WTC11 (cell line): ENCODE measurements at places on chromosomes 12 and 14. TPM values are rescaled to one million over a fixed set of nuclear protein-coding genes. Genes with fewer than 3 reads are reported as not detected.

DNA sequence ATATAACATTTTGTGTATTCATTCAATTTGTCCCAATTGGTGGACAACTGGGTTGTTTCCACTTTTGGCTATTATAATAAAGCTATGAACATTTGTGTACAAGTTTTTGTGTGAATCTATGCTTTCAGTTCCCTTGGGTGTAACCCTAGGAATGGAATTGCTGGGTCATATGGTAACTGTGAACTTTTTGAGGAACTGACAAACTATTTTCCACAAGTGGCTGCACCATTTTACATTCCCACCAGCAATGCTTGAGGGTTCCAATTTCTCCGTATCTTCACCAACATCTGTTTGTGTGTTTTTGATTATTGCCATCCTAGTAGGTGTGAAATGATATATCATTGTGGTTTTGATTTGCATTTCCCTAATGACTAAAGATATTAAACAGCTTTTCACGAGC, 13.0 kb downstream of the LPCAT3 start:
- DNase-seq: no peak
- H3K36me3 ChIP-seq: peaks cover 10% of the 10 kb centered on the region; the same call in 1 of the 2 replicates
- H3K4me3 ChIP-seq: no peak overlapping the region
- H3K27ac ChIP-seq: no peak overlapping the region

Gene RASSF8
- total RNA-seq: 40.2 to 48.6 TPM (median 42.3 TPM) in 3 replicates

GRCh38 chr12:5556033-5556614, 124.2 kb downstream of the NTF3 start:
- peak; percentile 73 for DNase-seq
- H3K4me1 ChIP-seq: peaks cover 32% of the 10 kb centered on the region
- H3K27ac ChIP-seq: no peak overlapping the region
- no peaks in the 10 kb centered on the region for H3K27me3 ChIP-seq
- H3K4me3 ChIP-seq: no peak overlapping the region

DNA sequence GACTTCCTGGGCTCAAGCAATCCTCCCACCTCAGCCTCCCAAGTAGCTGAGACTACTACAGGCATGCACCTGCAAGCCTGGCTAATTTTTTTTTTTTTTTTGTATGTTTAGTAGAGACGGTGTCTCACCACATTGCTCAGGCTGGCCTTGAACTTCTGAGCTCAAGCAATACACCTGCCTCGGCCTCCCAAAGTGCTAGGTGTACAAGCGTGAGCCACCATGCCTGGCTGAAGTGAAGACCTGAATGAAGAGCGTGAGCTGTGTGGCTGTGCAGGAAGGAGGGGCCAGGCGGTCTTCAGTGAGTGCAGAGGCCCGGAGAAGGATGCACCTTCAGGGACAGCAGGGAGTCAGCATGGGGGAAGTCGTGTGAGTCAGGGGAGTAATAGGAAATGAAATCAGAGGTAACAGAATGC, 14.9 kb upstream of the NFKBIA start:
- H3K4me1 ChIP-seq: peaks cover 21% of the 10 kb centered on the region
- no peak overlapping the region for H3K4me3 ChIP-seq
- DNase-seq: no peak
- no peaks in the 10 kb centered on the region for H3K36me3 ChIP-seq
- H3K27me3 ChIP-seq: no peaks in the 10 kb centered on the region
- H3K27ac ChIP-seq: no peak overlapping the region

DNA sequence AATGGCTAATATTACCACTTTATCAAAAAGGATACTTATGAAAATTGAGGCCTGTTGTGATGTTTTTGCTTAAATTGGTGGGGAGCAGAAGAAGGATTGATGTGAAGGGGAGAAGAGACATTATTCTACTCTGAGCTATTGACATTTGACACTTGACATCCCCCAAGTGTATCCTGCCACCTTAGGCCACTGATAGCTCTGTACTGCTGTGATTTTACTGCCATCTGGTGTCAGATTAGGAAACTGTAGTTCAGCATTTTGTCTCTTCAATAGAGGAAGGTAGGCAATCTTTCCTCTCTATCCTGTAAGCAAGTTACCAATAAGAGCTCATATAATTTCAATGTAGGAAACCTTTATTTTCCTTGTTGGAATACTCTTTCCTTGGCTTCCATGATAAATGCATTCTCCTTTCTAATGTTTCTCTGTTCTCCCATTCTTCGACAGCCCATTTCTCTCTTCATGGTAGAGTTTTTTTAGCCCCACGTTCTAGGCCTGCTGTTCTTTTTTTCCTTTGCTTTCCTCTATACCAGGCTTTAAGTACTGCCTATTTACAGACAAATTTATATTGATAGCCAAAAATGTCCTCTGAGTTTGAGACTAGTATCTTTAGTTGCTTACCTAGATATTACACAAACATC, 46.3 kb downstream of the PPHLN1 start:
- H3K4me3 ChIP-seq: no peak overlapping the region
- H3K27me3 ChIP-seq: no peaks in the 10 kb centered on the region
- DNase-seq: no peak
- no peak overlapping the region for H3K27ac ChIP-seq

Gene AQP2
- total RNA-seq: not detected in 3 replicates

- no peaks in the 10 kb centered on the region for H3K4me1 ChIP-seq
- no peaks in the 10 kb centered on the region for H3K27me3 ChIP-seq
- H3K4me3 ChIP-seq: no peak overlapping the region
- H3K27ac ChIP-seq: no peak overlapping the region
- H3K36me3 ChIP-seq: peaks cover 6% of the 10 kb centered on the region; the same call in 1 of the 2 replicates
- no peak for DNase-seq
Observed at GRCh38 chr12:66387117-66387516, 84.8 kb downstream of the HELB start.

Gene TECPR2
- 19.8 to 25.0 TPM (median 21.3 TPM) in 3 replicates for total RNA-seq

DNA sequence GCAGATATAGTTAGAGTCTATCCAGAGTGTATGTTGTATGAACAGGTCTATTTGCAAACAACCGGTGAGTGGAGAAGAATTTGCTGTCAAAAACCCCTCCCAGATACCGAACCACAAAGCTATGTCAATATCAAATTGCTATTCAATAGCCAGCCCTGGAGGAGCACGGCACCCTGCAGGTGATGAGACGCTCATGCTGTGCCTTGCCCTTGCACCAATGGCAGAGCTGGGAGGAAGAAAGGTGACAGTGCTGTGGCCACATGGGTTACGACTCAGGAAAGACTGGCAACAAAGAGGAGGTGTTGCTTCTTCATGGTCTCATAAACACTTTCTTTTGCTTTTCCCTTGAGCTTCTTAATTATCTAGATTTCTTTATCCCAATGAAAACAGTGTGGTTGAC, 55.7 kb downstream of the PAX9 start:
- peak; percentile 24 for DNase-seq
- no peaks in the 10 kb centered on the region for H3K36me3 ChIP-seq
- H3K4me1 ChIP-seq: peaks cover 12% of the 10 kb centered on the region
- no peaks in the 10 kb centered on the region for H3K27me3 ChIP-seq

Gene COQ10A
- 22.7 to 26.2 TPM (median 24.4 TPM) in 3 replicates for total RNA-seq

GRCh38 chr14:25150934-25151790, 101.2 kb upstream of the STXBP6 start:
- H3K27me3 ChIP-seq: peaks cover 2% of the 10 kb centered on the region; the same call in 1 of the 2 replicates
- H3K4me1 ChIP-seq: peaks cover 8% of the 10 kb centered on the region
- DNase-seq: no peak
- peak overlapping the region; percentile 53; the same call in 1 of the 2 replicates for H3K27ac ChIP-seq

Gene KIF21A
- total RNA-seq: 24.5 to 34.7 TPM (median 26.4 TPM) in 3 replicates

GRCh38 chr14:71652368-71652767, 279.9 kb upstream of the RGS6 start:
- DNase-seq: no peak
- no peak overlapping the region for H3K4me3 ChIP-seq
- peaks cover 29% of the 10 kb centered on the region for H3K36me3 ChIP-seq
- no peaks in the 10 kb centered on the region for H3K27me3 ChIP-seq

DNA sequence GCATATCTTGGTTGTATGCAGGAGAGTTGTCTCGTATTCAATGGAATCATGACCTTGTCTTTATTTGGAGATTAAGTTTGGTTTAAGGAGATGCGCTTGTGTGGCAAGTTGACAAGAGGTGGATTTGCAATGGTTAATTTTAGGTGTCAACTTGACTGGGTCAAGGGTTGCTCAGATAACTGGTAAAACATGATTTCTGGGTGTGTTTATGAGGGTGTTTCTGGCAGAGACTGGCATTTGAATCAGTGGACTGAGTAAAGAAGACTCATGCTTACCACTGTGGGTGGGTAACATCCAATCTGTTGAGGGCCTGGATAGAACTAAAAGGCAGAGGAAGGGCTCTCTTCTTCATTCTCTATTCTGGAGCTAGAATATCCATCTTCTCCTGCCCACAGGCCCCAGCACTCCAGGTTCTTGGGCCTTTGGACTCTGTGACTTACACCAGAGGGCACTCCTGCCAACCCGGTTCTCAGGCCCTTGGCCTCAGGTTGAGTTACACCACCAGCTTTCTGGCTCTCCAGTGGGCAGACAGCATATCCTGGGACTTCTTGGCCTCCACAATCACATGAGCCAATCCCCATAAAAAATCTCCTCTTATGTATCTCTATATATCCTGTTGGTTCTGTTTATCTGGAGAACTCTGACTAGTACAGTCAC, 141.5 kb upstream of the ARID2 start:
- no peaks in the 10 kb centered on the region for H3K36me3 ChIP-seq
- H3K27me3 ChIP-seq: no peaks in the 10 kb centered on the region
- DNase-seq: no peak
- no peak overlapping the region for H3K27ac ChIP-seq
- no peak overlapping the region for H3K4me3 ChIP-seq

GRCh38 chr12:56257071-56257470, 1.1 kb downstream of the ANKRD52 start:
- peak overlapping the region; percentile 77 for H3K27ac ChIP-seq
- peaks cover 40% of the 10 kb centered on the region for H3K36me3 ChIP-seq
- 0 out of 2 replicates have a peak, but pooled peaks cover 4% of the 10 kb centered on the region for H3K27me3 ChIP-seq
- H3K4me3 ChIP-seq: peak overlapping the region; percentile 95

- peaks cover 10% of the 10 kb centered on the region for H3K27me3 ChIP-seq
- H3K4me3 ChIP-seq: no peak overlapping the region
- H3K36me3 ChIP-seq: no peaks in the 10 kb centered on the region
- H3K27ac ChIP-seq: no peak overlapping the region
- H3K4me1 ChIP-seq: peaks cover 20% of the 10 kb centered on the region
Observed at GRCh38 chr12:5480938-5481303, 49.0 kb downstream of the NTF3 start.

Gene CDCA4
- 55.9 to 63.3 TPM (median 58.3 TPM) in 3 replicates for total RNA-seq

Gene TGM1
- total RNA-seq: 2.5 to 5.2 TPM (median 4.4 TPM) in 3 replicates

DNA sequence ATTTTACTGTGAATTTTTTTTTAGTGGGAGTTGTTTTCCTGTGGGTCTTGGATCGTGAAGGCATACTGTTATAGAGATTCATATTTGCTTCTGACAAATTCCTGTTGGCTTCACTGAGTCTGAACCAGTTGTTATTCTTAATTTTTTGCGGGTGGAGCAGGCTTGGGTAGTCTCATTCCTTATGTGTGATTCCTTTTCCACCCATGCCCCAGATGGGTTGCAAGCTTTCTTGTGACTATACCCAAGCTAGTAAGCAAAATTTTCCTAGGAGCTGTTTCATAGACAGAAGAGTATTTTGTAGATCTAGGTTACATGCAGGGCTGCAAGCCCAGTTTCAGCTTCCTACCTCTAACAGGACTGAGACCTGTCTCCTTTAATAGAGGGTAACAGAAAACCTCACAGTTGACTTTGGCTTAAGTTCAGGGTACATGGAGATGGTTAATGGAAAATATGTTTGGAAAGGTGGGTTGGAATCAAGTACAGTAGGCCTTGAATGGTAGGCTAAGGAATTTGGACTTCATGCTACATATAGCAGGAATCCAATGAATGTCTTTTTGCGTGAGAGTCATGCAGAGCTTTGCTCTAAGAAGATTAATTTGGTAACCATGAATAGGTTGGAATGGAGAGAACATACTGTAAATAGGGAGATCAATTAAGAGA, 29.0 kb downstream of the TRMT5 start:
- H3K27ac ChIP-seq: no peak overlapping the region
- DNase-seq: no peak
- no peaks in the 10 kb centered on the region for H3K4me1 ChIP-seq
- no peak overlapping the region for H3K4me3 ChIP-seq
- H3K27me3 ChIP-seq: no peaks in the 10 kb centered on the region

GRCh38 chr12:54304187-54304810, 3.5 kb upstream of the NFE2 start:
- H3K4me1 ChIP-seq: peaks cover 58% of the 10 kb centered on the region
- H3K27ac ChIP-seq: no peak overlapping the region
- no peaks in the 10 kb centered on the region for H3K36me3 ChIP-seq
- H3K4me3 ChIP-seq: no peak overlapping the region; the same call in 1 of the 2 replicates
- peak; percentile 46 for DNase-seq
- H3K27me3 ChIP-seq: peaks cover 12% of the 10 kb centered on the region

- H3K4me3 ChIP-seq: no peak overlapping the region
- no peak for DNase-seq
- H3K36me3 ChIP-seq: peaks cover 15% of the 10 kb centered on the region
- H3K4me1 ChIP-seq: peaks cover 6% of the 10 kb centered on the region
- no peaks in the 10 kb centered on the region for H3K27me3 ChIP-seq
Observed at GRCh38 chr12:112307317-112308011, 74.8 kb downstream of the HECTD4 start.

- H3K4me3 ChIP-seq: peak overlapping the region; percentile 92
- no peak for DNase-seq
- H3K4me1 ChIP-seq: peaks cover 26% of the 10 kb centered on the region
- H3K27me3 ChIP-seq: no peaks in the 10 kb centered on the region
- peak overlapping the region; percentile 70 for H3K27ac ChIP-seq
Observed at GRCh38 chr12:56298828-56299227, 1.3 kb downstream of the CS start.

GRCh38 chr12:24025153-24025798, 75.8 kb upstream of the SOX5 start:
- DNase-seq: no peak
- no peaks in the 10 kb centered on the region for H3K36me3 ChIP-seq

GRCh38 chr12:60693019-60693626, 1097.3 kb downstream of the SLC16A7 start:
- H3K4me3 ChIP-seq: no peak overlapping the region
- H3K4me1 ChIP-seq: no peaks in the 10 kb centered on the region
- no peak for DNase-seq
- no peak overlapping the region for H3K27ac ChIP-seq

GRCh38 chr14:66645716-66646115, 137.8 kb downstream of the GPHN start:
- no peak overlapping the region for H3K4me3 ChIP-seq
- no peak overlapping the region for H3K27ac ChIP-seq
- H3K4me1 ChIP-seq: peaks cover 15% of the 10 kb centered on the region
- no peaks in the 10 kb centered on the region for H3K36me3 ChIP-seq

GRCh38 chr12:53572134-53572758, 53.9 kb downstream of the ATF7 start:
- no peak overlapping the region for H3K4me3 ChIP-seq
- peaks cover 4% of the 10 kb centered on the region for H3K36me3 ChIP-seq
- no peaks in the 10 kb centered on the region for H3K27me3 ChIP-seq
- DNase-seq: no peak
- peak overlapping the region; percentile 57 for H3K27ac ChIP-seq

GRCh38 chr12:56103823-56104108, 593 bp upstream of the PA2G4 start:
- H3K4me1 ChIP-seq: peaks cover 24% of the 10 kb centered on the region
- no peaks in the 10 kb centered on the region for H3K27me3 ChIP-seq
- peaks cover 60% of the 10 kb centered on the region for H3K36me3 ChIP-seq
- peak overlapping the region; percentile 90 for H3K4me3 ChIP-seq
- DNase-seq: no peak

Gene SEC23A
- total RNA-seq: 56.0 to 62.9 TPM (median 56.4 TPM) in 3 replicates
